Urothelium cell line (cell line): ENCODE measurements at places on chromosomes 3 and 15.

DNA sequence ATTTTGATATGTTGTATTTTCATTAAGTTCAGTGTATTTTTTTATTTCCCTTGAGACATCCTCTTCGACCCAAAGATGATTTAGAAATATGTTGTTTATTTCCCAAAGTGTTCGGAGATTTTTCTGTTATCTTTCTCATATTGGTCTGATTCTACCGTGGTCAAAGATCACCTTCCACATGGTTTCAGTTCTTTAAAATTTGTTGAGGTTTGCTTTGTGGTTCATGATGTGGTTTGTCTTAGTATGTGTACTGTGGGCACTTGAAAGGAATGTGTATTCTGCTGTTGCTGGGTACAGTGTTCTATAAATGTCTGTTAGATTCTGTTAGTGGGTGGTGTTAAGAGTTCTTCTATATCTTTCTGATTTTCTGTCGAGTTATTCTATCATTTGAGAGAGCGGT, 103.4 kb upstream of the FHIT start:
- DNase-seq, result no peak

DNA sequence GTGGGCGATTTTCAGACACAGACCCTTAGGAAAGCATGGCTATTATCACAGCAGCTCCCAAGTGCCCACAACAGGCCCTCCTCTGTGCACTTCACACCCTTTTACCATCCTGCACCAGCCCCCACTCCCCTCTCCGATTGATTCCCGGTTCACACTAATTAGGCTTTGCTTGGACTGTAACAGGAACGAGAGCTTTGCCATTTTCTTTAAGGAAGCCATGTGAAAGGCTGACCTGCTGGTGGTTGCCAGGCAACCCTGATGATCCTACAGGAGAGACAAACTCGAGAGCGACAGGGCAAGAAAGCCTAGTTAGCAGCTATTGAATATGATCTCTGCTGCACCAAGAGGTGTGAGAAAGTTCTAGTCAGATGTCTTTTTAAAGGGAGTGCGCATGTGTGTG, 28.2 kb upstream of the DET1 start:
- DNase-seq, result no peak

DNA sequence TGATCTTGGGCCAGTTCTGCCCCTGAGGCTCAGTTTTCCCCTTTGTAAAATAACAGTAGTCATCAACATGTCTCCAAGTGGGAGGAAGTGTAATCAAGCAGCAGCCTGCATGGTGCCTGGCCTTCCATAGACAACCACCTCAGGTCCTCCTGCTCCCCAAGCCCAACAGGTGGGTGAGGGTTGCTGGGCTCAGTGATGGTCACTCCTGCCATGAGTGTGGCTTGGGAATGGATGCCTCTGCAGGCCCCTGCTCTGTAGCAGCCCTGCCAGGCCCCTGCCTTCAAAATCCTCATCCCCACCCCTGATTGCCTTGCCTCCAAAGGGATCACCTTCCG, 59.1 kb upstream of the SLC6A1 start:
- no peak for DNase-seq

- no peak for DNase-seq
Measured at GRCh38 chr15:69812861-69813261, 284.9 kb downstream of the TLE3 start.

DNA sequence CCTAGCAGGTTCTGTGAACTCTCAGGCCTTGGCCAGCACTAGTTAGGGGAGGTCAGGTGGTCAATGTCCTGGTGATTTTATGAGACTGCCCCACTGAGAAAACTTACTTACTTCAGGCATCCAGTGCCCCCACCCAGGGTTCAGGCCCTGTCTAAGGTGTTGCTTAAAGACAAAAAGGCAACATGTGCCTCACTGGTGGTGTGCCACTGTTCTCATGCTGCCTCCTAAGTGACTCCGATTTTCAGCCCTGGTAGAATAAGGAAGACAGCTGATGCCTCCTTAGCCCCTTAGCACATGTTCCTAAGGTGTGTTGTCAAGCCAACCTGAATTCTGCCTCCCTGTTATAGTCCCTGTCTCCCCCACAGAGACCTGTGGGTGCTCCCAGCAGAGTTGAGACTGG, 5.3 kb downstream of the RBM15B start:
- DNase-seq, result no peak

GRCh38 chr15:84023636-84024035, 211.9 kb upstream of the GOLGA6L4 start:
- DNase-seq, result peak; percentile 29
